ENCODE measurements at places on chromosomes 11 and 22. TPM values are rescaled to one million over a fixed set of nuclear protein-coding genes. Genes with fewer than 3 reads are reported as not detected.

Gene MMP7
- total RNA-seq, result 1.1 TPM

Gene MB
- not detected for total RNA-seq

Gene INPP5J
- total RNA-seq, result 2.4 TPM

Gene PRG3
- total RNA-seq, result not detected

Gene ARHGAP42
- 1.6 TPM for total RNA-seq

Gene PRDM11
- total RNA-seq, result 3.3 TPM

Gene RGL4
- total RNA-seq, result not detected

Gene MOV10L1
- total RNA-seq, result 0.07 TPM

Gene MED15
- 41.4 TPM for total RNA-seq

Gene FOSL1
- 87.1 TPM for total RNA-seq

Gene CHRM1
- total RNA-seq, result not detected

Gene ZBTB16
- 5.1 TPM for total RNA-seq

Gene ANO5
- total RNA-seq, result not detected

Gene C22orf31
- total RNA-seq, result not detected

Gene SEPTIN3
- not detected for total RNA-seq

Gene H19
- total RNA-seq, result 810 TPM

Gene PLAAT4
- 2.9 TPM for total RNA-seq

Gene OR10V1
- not detected for total RNA-seq

Gene C11orf52
- 5.9 TPM for total RNA-seq

Gene ANGPTL5
- total RNA-seq, result not detected

Gene NCF4
- total RNA-seq, result not detected

Gene PNPLA5
- not detected for total RNA-seq

Gene TNNT3
- total RNA-seq, result 0.98 TPM

Gene HBB
- total RNA-seq, result not detected

Gene CADM1
- 3.3 TPM for total RNA-seq

Data from airway epithelial cell (primary cell).